ENCODE measurements at places on chromosomes 11 and 22. TPM values are rescaled to one million over a fixed set of nuclear protein-coding genes. Genes with fewer than 3 reads are reported as not detected.

DNA sequence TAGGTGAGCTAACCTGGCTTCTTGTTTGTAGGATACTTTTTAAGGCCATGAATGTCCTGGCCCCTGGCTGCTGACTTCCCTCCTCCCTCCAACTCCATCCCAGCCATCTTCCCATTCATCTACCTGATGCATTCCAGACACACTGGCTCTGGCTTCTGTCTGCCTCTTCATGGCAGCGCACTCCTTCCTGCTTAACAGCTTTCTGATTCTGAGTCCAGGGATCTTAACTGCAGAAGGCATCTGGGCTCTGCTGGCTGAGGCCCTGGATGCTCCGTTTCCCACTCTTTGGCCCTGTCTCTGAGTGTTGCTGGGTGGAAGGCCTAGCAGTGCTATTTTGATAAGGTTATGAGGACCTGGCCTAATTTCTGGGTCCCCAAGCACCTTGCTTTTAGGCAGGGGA, 1.8 kb upstream of the THY1 start:
- DNase-seq: no peak

GRCh38 chr22:45262931-45263462, 21.8 kb upstream of the UPK3A start:
- no peak for DNase-seq

- no peak for DNase-seq
Observed at GRCh38 chr11:978781-979180, 53.1 kb downstream of the AP2A2 start.

GRCh38 chr22:28999919-29000556, 61.6 kb downstream of the C22orf31 start:
- DNase-seq: peak; percentile 14

- DNase-seq: no peak
Observed at GRCh38 chr11:59266491-59266890, 53.8 kb upstream of the MPEG1 start.

DNA sequence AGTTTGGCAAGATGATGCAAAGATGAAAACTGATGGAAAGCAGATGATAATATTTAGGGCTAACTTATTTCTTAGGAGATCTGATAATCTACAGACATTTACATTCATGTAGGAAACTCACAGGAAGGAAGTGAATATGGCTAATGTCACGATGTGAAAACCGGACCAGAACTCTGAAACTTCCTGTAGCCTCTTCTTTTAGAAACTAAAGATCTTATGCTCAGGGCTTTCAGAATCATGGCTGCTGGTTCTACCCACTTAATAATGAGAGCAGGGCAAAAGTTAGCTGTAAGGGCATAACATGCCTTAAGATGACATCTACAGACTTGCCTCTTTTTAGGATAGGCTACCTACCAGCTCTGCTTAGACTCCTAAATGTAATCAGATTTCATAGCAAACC, 15.2 kb downstream of the CPSF7 start:
- no peak for DNase-seq

DNA sequence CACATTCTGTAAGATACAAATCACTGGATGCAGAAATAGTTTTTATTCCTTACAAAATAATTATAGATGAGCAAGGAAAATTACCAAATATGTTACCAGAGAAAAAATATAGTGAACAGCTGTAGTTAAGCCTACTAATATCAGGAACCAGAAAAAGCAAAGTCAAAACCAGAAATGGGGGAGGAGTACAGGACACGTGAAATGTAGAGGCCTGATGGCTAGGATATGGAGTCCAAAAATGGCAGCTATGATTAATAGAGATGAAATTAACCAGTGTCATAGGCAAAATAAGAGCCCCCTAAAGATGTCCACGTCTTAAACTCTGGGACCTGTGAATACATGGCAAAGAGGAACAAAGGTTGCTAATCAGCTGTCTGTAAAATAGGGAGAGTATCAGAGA, 34.1 kb downstream of the MRE11 start:
- no peak for DNase-seq

DNA sequence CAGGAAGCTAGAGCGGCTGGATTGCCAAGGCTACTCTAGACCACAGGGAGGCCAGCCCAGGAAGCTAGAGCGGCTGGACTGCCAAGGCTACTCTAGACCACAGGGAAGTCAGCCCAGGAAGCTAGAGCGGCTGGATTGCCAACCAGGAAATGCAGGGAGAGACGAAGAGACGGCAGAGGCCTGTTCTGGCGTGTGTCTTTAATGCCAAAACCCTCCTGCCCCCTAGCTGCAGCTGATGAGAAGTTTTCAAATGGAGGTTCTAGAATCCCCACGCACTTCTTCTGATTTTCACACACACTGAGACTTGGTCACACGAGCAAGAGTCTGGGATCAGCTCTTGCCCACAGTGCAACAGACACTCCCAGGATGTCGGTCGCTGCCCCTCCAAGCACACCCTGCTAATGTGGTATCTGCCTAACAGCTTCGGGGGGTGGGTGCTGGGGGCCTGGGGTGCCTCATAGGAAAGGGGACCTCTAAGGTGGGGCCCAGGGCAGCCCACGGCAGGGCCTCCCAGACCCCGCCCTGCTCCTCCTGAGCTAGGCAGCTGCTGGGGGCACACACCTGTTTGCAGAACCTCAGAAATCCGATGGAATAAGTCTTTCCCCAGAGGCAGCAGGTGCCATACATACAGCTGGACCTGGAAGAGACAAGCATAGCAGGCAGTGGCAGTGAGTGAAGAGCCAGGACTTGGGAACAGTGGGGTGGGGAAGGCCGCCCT, 28.5 kb downstream of the MAFF start:
- DNase-seq: peak; percentile 43

The C11orf87 gene
- total RNA-seq: not detected

The NEFH gene
- total RNA-seq: 4.2 TPM

The NXPE4 gene
- not detected for total RNA-seq

Data from LHCN-M2 (cell line).